ENCODE measurements at places on chromosomes 16 and 17.

DNA sequence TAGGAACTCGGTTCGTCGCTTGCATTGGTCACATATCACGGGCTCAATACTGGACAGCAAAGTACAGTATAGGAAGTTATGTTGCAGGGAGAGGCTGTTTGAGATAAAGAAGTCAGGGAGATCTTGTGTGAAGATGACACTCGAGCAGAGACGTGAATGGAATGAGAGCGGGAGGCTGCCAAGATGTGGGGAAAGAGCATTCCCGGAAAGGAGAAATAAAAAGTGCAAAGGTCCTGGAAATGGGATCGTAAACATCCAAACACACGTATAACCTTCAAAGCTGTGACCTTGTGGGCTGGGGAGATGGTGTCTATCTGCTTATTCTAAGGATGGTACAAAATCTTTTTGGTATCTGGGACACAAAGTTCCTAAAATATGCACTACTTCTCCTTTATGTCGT lies 43.0 kb upstream of the MYOCD start:
- H3K36me3 ChIP-seq = no peaks in the 10 kb centered on the region
- no peaks in the 10 kb centered on the region for H3K27me3 ChIP-seq
- no peak overlapping the region for H3K4me3 ChIP-seq
- H3K27ac ChIP-seq = no peak overlapping the region

DNA sequence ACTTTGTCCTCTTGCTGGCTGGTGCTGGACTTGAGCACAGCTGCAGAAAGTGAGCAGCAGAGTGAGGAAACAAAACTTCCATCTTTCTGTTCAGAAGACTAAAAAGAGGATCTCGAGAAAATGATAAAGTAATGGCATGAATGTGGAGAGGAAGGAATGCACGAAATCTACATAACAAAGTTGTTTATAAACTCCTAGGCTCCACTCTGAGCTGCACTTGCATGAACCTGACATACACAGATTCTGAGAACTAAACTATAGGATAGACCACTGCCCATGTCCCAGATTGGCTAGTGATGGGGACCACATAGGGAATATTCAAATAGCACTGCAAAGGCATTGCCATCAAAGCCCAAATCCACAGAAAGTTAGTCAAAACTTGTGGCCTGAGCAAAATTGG lies 121.1 kb upstream of the MON1B start:
- no peak overlapping the region for H3K4me3 ChIP-seq
- DNase-seq = no peak
- H3K36me3 ChIP-seq = no peaks in the 10 kb centered on the region
- no peaks in the 10 kb centered on the region for H3K4me1 ChIP-seq
- no peak overlapping the region for H3K27ac ChIP-seq

- peaks cover 8% of the 10 kb centered on the region for H3K4me1 ChIP-seq
- H3K27me3 ChIP-seq = no peaks in the 10 kb centered on the region
- no peaks in the 10 kb centered on the region for H3K36me3 ChIP-seq
- H3K4me3 ChIP-seq = no peak overlapping the region
Measured at GRCh38 chr16:23902034-23902747, 66.4 kb downstream of the PRKCB start.

- DNase-seq = no peak
- no peak overlapping the region for H3K4me3 ChIP-seq
- no peaks in the 10 kb centered on the region for H3K27me3 ChIP-seq
- no peak overlapping the region for H3K27ac ChIP-seq
- no peaks in the 10 kb centered on the region for H3K4me1 ChIP-seq
Measured at GRCh38 chr16:14448879-14449278, 181.2 kb downstream of the PARN start.

DNA sequence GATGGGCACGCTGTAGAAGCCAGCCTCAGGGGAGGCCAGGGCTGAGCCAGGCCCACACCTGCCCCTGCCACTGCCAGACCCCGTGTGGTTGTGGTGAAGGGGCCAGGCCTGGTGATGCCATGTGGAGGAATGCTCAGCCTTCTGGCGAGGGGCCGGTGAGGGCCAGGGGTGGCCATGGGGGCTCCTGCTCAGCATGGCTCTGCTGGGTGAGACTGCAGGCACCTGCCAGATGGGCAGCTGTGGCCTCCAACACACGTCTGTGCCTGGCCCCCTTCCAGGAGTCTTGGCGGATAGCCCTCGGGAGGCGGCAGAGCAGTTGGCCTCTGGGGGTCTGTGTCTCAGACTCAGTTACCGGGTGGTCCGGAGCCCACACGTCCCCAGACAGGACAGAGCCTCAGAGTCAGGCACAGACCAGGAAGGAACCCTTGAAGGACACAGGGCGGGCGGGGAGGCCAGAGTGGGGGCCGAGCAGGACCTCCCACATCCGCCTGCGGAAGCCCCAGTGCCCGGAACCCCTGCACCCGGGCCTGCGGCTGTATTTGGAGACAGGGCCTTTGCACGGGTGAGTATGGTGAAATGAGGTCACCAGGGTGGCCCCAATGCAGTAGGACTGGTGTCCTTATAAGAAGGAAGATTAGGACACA lies 22.5 kb upstream of the CHMP6 start:
- no peak overlapping the region for H3K27ac ChIP-seq
- no peaks in the 10 kb centered on the region for H3K27me3 ChIP-seq
- H3K4me1 ChIP-seq = peaks cover 11% of the 10 kb centered on the region
- DNase-seq = no peak
- H3K4me3 ChIP-seq = no peak overlapping the region

DNA sequence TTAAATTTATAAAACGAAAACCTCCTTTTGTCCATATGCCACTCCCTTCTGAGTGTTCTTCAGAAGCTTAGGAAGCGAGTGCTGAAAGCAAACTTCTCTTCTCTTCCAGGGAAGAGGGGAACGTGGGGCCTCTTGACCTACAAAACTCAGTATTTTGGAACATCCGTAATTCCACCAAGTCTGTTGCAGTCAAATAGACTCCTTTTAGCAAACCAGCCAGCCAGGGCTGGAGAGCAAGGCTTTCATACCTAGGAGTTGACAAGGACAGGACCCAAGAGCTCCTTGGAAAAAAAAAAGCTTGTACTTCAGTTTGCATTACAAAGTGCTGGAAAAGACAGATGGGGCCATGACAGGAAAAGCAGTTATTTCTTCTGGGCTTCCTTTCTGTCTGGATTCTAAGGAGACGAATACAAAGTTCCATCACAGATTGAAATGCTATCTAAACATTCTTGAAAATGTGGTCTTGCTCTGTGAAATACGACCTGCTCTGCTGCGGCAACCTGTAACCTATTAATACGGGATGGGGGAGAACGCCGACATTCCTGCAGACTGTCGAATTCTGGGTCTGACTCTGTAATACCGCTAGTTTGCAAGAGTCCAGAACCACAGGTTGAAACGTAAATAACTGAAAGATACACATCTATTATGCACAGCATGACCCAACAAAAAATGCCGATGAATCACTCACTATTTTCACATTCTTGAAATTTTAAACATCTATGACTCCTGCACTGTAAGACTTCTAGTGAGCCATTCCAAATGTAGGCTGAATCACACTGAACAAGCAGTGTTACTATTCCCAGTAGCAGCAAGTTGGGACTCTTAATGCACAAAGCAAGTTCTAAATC lies 20.6 kb downstream of the VPS53 start:
- no peaks in the 10 kb centered on the region for H3K36me3 ChIP-seq
- peak; percentile 49 for DNase-seq
- H3K27me3 ChIP-seq = no peaks in the 10 kb centered on the region
- peaks cover 8% of the 10 kb centered on the region for H3K4me1 ChIP-seq
- H3K4me3 ChIP-seq = no peak overlapping the region

DNA sequence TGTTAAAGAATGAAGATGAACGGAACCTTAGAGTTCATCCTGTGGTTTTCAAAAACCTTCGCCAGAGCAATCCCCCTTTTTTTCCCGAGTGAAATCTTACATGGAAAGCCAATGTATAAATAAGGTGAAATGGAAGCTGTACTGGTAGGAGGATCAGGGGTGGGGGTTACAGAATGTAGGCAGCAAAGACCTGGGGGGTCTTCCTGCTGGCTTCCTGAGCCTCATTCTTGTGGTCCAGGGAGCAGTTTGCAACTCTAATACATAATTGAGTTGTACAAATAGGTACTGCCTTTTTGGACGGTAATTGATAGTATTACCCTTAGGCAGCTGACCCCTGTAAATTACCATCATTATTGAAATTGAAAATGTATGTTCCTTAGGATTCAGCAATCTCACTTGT lies 34.1 kb downstream of the KSR1 start:
- H3K27me3 ChIP-seq = no peaks in the 10 kb centered on the region
- H3K36me3 ChIP-seq = no peaks in the 10 kb centered on the region
- H3K27ac ChIP-seq = no peak overlapping the region
- no peak for DNase-seq
- peaks cover 63% of the 10 kb centered on the region for H3K4me1 ChIP-seq

- peaks cover 12% of the 10 kb centered on the region for H3K4me1 ChIP-seq
- no peak for DNase-seq
- no peak overlapping the region for H3K27ac ChIP-seq
- H3K4me3 ChIP-seq = no peak overlapping the region
Measured at GRCh38 chr17:8311131-8311790, 1.2 kb downstream of the ARHGEF15 start.

GRCh38 chr17:2087597-2088211 lies 32.8 kb downstream of the HIC1 start:
- no peak overlapping the region for H3K27ac ChIP-seq
- no peaks in the 10 kb centered on the region for H3K36me3 ChIP-seq
- peaks cover 53% of the 10 kb centered on the region for H3K4me1 ChIP-seq
- DNase-seq = no peak
